Ovary (tissue), 10 donors: ENCODE measurements at places on chromosomes 4 and X.

- no peak for DNase-seq
Observed at GRCh38 chr4:82645936-82646565, 84.3 kb upstream of the TMEM150C start.

DNA sequence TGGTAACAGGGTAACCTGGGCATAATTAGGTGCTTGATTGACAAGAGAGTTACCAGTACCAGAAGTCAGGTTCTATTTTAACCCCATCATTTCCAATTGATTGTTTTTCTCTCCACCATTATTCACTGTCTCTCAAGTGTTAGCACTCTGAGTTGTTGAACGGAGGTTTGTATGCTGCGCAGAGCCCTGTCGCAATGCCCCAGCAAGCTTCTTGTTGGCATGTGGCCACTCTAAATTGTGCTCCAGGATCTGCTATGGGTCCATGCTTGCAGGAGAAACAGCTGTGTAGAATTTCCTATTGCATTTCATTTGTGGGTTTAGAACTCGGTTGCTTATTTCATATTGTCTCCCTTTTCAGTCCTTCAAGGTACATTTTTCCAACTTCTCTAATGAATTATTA lies 98.2 kb downstream of the KLHL8 start:
- DNase-seq: no peak

- DNase-seq: no peak
Observed at GRCh38 chrX:41589634-41590270, 99.0 kb upstream of the GPR34 start.

DNA sequence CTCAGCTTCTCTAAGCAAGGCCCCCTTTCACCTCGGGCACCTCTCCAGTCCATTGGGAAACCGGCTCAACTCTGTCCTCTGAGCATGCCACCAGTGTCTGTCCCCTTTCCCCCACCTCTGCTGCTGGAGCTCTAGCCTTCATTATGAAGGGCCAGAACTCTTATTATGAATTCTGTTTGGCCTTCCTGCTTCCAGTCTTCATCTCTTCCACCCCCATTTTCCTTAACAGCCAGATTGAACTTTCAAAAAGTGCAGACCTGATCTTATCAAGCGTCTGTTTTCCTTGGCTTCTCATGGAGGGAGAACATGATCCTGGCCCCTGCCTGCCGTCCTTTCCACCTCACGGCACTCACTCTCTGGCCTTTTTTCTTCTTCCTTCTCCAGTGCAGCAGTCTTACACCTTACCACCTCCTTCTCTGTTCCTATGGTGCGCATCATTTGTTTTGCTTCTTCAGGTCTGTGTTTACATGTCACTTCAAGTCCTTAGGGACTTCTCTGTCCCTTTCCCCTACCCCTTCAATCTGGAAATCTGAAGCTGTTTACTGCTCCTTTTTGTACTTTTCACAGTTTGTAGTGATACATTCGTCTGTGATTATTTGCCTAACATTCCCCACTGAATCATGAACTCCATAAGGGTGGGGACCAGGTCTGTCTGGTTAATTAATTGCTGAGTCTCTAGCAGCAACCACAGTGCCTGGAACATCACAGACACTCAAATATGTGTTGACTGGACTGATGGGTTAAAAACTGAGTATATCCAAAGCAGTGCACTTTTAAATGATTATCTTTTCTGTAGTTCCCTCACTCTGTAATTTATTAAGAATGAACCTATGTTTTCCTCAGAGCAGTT lies 55.8 kb downstream of the FNIP2 start:
- DNase-seq: no peak

DNA sequence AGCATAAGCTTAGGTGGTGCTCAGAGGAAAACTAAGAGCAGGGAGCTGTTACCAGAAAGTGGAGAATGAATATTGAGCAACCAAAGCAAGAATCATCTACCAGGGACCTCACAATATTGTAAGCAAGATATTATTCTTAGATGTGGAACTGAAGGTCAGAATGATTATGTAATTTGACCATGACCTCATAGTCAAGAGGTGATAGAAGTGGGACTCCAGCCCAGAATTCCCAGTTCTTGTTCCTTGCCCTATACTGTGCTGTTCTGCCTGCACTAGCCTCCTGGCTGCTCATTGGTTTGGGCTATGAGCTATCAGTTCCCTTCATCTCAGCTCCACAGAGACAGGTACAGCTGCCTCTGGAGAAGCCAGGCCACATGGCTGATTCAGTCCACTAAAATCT lies 229.4 kb downstream of the LDB2 start:
- no peak for DNase-seq

- DNase-seq: no peak
Observed at GRCh38 chrX:73266766-73267165, 52.1 kb upstream of the NAP1L2 start.

GRCh38 chr4:174086829-174087799 lies 196.4 kb downstream of the FBXO8 start:
- no peak for DNase-seq

GRCh38 chrX:110755061-110755460 lies 40.6 kb downstream of the CHRDL1 start:
- DNase-seq: no peak
